Natural killer cell treated with Interleukin-12 subunit alpha and Interleukin-12 subunit beta and Interleukin-15 and Interleukin-18, amount 100 ng/mL, for 72 hours (primary cell): ENCODE measurements at places on chromosomes 12 and 14. TPM values are rescaled to one million over a fixed set of nuclear protein-coding genes. Genes with fewer than 3 reads are reported as not detected.

- DNase-seq: no peak
Measured at GRCh38 chr12:18383203-18383602, 121.9 kb downstream of the PIK3C2G start.

The TMEM253 gene
- not detected for total RNA-seq

GRCh38 chr12:127542931-127543330 lies 724.0 kb upstream of the TMEM132C start:
- no peak for DNase-seq

- DNase-seq: peak; percentile 70
Measured at GRCh38 chr14:61568572-61569011, 126.7 kb upstream of the HIF1A start.

DNA sequence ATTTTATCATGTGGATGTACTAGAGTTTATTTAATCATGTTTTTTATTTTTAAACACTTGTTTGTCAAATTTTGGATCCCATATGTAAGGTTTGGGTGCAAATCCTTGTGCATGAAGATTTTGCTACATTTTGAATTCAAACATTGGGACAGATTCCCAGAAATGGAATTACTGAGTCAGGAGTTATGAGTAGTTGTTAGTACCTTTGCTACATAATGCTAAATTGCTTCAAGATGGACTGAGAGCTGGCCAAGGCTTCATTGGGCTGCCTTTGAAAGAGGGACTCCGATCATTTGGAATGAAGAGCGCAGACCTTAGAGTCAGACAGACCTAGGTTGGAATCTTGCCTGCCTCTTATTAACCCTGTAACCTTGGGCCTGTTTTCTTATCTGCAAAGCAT lies 154.9 kb upstream of the PWP1 start:
- no peak for DNase-seq

GRCh38 chr12:46900734-46901463 lies 75.1 kb upstream of the SLC38A4 start:
- no peak for DNase-seq
